Neural crest cell (in vitro differentiated cells): ENCODE measurements at places on chromosomes 1 and 21.

GRCh38 chr1:160137216-160137862 is 14.1 kb upstream of the ATP1A4 start:
- no peak for DNase-seq

- DNase-seq = no peak
Observed at GRCh38 chr1:202745323-202745888, 35.2 kb upstream of the SYT2 start.

- no peak for DNase-seq
Observed at GRCh38 chr1:48031676-48032075, 34.5 kb upstream of the TRABD2B start.

DNA sequence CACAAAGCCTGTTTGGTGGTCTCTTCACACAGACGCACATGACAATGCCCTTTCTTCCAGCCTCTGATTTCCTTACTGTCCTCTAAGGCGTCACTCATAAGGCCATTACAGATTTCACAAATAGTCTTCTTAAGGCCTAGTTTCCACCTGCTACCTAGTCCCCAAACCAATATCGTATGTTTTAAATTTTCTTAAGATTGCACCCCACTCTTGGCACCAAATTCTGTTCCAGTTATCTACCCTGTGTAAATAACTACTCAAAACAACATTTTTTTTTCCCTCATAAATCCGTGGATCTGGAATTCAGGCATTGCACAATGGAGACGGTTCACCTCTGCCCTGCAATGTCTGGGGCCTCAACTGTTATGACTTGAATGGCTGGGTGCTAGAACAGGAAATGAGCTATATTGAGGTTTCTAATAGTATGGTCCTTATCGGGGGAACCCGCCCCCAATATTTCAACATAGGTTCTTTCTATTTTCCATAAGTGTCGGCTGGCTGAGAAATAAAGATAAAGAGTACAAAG is 36.9 kb upstream of the SERTAD4 start:
- no peak for DNase-seq

- DNase-seq = no peak
Observed at GRCh38 chr1:230385930-230386329, 40.2 kb downstream of the PGBD5 start.

DNA sequence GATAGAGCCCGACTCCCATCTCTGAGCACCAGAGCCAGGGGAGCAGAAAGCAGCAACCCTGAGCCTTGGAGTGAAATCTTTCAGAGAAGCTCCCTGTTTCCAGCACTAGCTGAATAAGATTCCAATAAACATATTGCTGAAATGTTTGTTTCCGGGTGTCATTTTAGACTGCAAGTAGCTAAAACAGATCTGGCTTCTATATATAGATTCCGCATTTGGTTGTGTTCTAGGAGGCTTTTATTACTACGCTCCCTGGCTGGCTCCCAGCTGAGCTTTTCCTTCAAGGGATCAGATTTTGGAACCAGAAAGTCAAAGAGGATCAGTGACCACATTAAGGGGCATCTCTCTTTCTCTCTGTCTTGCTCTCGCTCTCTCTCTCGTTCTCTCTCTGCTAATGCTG is 88.2 kb downstream of the PAPPA2 start:
- DNase-seq = no peak

DNA sequence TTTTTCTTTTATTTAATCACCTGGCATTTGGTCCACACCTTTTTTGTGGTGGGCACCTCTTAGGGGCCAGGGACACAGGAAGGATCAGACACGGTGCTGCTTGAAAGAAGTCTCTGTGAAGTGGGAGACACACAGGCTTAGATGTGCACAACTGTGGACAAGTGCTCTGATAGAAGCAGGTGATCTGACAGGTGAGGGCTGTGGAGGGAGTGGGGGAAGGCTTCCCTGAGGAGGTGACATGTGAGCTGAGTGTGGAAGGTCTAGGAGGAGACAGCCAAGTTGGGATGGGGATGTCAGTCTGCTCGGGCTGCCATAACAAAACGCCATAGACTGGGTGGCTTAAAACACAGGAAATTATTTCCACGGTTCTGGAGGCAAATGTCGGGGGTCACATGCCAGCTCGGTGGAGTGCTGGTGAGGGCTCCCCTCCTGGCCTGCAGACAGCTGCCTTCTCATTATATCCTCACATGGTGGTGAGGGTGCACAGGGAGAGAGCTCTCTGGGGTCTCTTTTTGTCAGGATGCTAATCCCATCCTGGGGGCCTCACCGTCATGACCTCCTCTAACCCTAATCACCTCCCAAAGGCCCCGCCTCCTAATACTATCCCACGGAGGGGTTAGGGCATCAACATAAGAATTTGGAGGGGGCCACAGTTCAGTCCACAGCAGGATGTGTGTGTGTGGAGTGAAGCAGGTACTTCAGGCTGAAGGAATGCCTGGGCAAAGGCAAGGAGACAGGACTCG is 5.2 kb upstream of the KIAA1614 start:
- DNase-seq = no peak

DNA sequence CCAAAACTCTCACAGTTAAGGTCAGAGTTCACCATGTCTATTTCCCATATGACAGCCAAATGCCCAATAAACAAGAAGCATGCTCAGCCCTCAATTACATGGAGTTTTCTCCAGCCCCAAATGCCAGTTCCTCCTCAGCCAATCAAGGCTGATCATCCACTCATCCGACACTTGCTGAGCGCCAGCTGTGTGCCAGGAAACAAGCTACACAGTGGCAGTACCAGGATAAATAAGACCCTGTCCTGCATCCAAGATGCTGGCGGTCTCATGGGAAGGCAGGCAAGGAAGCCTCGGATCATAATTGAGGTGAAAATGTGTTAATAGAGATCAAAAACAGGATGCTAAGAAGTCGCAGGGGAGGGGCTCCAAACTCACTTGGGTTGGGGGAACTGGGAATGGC is 7.7 kb downstream of the ZBTB17 start:
- DNase-seq = no peak

DNA sequence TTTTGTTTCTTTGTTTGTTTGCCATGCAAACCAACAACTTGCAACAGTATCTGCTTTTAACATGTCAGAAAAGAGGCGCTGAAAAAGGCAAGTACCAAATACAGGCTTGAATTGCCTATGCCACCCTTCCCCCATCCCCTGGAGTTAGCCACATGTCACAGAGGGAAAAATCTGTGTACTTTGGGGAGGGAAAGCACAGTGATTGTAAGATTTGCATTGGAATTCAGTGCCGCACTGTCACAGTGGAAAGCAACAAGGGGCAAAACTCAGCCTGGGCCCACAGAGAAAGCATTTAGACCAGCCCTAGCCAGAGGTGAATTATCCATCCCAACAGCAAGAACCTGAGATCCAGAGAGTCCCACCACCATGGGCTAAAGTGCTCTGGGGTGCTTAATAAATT is 52.4 kb upstream of the ACADM start:
- DNase-seq = no peak

DNA sequence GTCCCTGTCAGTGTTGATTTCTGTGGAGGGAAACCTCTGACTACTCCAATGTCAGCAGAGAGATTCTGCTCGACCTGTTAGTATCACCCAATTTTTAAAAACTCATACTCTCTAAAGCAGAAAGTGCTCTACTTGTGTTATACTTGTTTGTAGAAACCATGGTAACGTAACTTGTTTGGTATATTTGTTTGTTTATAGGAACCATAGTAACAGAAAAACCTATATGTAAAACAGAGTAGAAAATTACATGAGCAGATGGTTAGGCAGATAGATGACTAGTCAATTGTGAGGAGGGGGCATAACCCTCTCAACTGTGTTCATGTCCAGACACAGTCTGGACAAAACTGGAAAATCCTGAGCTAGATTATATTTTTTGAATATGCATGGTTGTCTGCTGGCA is 6.7 kb downstream of the TRIM45 start:
- no peak for DNase-seq

DNA sequence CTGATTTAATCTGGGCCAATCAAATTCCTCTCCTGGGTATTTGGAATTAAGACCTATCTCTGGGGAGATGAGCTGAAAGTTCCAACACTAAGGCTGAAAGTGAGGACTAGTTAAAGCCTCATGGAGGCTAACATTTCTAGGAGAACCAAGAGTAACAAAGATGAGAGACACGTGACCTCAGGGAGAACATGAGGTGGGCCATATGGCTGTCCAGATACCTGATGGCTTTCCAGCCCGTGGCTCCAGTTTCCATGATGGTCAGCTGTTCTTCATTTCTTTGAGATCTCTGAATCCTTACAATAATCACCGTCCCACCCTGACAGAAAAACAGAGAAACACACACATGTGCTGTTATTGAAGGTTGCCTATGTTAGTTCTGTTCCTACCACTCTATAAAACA is 66.1 kb downstream of the LEPR start:
- no peak for DNase-seq

DNA sequence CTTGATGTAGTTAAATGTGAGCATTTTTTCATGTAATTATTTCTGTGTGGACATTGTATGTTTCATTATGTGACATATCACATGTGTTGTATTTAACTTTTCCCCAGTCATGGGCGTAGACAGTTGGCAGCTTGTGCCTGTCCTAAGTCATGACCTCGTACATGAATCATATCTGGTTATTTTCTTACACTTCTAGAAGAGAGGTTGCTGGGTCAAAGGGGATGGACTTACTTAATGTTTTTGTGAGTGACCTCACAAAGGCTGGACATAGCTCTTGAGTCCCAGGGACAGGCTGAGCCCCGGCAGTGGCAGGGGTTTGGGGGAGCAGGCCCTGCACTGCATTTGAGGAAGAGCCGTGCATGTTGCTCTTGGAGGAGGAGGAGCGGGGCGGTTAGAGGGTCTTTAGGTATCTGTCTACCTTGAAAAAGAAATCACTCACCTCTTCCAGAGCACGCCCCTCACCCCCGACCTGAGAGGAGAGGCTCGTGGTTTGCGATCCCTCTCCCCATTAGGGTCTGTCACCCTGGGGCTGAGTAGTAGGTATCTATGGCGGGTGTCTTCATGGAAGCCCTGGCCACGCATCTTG is 16.4 kb downstream of the IFNGR2 start:
- no peak for DNase-seq

GRCh38 chr1:161736335-161736969 is 13.1 kb upstream of the DUSP12 start:
- no peak for DNase-seq

- DNase-seq = no peak
Observed at GRCh38 chr1:62057641-62058290, 136.9 kb upstream of the L1TD1 start.

DNA sequence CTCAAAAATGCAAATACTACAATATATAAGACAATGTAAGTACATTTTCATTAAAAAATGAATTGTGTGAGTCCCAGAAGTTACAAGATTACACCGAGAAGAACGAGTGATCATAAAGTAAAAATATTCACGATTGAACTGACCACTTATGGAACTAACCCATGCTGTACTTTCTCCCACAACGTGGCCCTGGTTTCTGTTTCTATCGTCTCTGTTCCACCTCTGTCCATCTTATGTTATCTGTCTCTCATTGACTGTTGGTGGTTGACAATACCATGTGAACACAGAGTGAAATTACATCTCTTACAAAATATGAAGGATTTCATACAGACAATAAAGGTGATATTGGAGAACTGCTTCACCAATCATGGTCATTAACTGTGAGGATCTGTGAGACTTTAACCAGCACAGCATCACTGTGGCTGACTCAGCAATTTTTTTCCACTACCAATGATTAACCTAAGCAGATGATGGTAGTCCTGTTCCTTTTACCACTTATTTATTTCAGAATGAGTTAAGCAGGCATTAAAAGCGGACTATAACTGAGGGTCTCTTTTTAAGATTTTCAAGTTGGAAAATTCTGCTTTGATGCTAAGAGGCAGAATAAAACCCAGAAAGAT is 165.1 kb downstream of the TGFB2 start:
- DNase-seq = no peak

DNA sequence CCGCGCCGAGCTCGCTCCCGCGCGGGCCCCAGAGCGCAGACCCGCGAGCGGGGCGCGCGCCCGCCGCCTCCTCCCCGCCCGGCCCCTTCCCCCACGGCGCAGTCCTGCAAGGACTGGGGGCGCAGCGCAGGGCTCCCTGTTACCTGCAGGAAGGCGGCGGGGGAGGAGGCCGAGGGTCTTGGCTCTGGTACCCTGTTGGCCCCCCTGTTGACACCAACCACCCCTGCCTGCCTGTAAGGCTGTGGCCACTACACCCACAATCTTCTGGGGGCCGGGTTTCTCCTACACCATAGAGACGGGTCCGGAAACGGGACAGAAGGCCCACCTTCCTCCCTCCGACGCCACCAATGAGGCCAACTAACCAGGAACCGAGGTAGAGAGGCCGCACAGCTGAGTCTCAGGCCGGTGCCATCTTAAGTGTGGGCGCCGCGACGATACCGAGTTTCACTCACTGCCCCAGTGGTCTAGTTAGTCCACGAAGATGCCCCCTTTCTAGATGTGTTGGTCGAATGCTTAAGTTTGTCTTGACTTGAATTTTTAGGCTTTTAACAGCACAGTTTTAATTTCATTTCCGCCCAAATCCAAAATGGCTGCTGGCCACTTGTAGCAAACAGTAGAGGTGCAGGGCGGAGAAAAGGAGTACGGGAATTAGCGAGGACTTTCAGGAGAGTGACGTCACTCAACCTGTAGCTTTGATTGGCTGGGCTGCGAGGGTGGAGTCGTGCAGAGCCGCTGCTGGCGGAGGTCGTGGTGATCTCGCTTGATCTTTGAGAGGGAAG is at the start of gene SCYL3:
Gene SCYL3 (minus strand): TSS at position 252 of the 779 bp plus-strand sequence. CDS start 5,056 bp downstream, outside the sequence.
- DNase-seq = peak; percentile 73

DNA sequence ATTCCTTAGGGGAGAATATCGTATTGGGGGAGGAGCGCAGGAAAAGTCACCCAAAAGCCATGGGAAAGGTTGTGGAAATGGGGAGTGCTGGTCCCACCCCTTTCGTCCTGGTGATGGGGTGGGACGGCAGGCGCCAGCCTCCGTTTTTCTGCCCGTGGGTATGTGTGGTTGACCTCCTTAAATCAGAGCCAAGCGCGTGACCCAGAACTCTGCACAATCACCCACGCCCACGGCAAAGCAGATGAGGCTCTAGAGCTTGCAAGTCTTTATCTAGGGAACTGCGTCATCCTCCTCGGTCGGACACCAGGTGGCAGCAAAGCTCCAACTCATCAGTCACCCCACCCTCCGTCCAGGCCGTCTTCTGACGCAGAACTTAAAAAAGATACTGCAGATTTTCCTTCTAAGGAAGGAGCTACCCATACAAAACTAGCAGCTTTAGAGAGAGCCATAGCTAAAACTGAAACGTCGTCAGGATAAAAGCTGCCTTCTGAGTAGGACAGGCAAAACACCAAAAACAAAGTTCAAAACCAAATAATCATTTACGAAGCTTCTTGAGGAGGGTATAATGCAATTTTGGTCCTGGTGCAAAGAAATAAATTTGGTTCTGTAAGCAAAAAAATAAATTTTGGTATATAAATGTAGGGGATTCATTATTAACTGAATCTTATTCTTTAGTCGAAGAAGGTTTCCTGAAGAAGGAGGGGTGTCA is 62.0 kb downstream of the TBX19 start:
- DNase-seq = peak; percentile 82

GRCh38 chr1:245325922-245326795 is 171.4 kb downstream of the KIF26B start:
- DNase-seq = no peak

GRCh38 chr1:48493970-48494769 is 22.2 kb upstream of the SPATA6 start:
- DNase-seq = no peak
